ENCODE measurements at places on chromosomes 1 and 21.

- no peak for DNase-seq
Measured at GRCh38 chr1:150243003-150243402, 7.1 kb upstream of the ANP32E start.

DNA sequence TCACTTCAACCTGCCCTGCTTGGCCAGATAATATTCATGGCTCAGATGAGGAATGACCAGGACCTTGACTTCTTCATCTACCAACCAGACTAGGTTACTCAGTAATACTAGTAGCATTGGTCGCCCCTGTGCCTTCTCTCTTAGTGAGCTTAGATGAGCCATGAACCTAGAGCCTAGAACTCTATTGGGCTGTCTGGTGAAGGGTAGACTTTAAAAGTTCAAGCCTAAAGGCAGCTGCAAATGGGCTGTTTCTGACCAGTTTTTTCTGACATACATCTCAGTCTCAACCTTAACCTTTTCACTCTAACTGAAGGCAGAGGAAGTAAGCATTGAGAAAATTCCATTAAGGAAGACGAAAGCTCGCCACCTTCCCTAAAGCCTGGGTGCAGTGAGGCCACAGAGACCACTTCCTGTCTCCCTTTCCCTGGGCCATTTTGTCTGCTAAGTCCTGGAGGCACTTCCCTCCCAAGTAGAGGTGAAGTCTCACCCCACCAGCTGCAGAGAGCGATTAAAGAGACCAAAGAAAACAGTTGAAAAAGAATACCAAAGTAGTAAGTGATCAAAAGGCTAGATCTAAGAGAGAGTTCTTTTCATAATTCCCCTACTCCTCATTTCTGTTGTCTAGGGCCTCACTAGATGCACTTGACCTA is 53.3 kb downstream of the MTR start:
- no peak for DNase-seq

DNA sequence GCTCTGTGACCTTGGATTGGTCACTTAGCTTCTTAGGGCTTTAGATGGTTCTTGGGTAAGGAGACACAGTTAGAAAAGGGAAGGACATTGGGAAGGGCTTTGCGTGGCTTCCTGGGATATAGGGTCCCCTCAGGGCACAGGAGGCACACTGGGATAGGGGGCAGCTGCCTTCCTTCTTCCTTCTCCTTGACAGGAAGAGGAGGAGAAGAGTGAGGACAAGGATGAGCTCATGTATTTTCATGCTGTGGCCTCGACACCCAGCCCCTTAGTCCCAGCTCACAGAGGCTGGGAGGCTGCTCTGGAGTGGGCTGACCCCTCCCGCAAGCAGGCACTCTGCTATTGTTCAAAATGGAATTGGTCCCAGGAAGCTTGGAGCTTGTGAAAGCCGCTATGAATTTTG is 45.7 kb upstream of the POU3F1 start:
- DNase-seq: no peak

DNA sequence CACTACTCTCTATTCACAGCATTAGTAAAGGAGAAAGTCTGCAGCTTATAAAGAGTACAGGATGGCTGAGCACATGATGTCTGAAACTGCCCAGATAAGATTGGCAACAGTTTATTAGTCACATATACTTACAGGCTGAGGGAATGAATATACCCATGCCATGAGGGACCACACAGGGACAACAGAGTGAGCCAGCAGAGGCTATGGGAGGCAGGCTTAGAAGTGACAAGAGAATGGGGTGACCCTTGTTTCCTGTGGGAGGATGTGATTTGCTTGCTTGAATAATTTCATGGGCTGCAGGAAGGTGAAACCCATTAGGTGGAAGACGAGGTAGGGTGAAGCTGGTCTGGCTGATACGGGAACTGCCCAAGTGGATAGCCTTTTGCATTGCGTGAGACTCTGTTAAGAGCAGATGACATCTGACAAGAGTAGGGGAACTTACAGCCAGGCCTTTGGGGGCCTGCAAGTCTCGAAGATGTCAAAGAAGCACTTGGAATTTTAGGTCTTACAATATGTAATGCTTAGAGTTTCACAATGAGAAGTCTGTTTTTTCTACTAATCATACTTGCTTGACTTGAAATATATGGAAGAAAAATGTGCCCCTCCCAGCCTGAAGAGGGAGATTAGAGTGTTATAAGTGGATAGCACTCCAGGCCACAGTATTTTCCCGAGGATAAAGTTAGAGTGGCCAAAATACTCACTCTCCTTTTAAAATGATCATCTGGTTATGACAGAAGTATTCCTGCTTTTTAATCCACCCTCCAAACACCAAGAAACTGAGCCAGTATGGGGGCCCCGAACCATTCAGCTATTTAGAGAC is 34.6 kb upstream of the TNFSF4 start:
- DNase-seq: no peak

GRCh38 chr1:43042773-43043457 is 84.2 kb upstream of the SLC2A1 start:
- DNase-seq: no peak

DNA sequence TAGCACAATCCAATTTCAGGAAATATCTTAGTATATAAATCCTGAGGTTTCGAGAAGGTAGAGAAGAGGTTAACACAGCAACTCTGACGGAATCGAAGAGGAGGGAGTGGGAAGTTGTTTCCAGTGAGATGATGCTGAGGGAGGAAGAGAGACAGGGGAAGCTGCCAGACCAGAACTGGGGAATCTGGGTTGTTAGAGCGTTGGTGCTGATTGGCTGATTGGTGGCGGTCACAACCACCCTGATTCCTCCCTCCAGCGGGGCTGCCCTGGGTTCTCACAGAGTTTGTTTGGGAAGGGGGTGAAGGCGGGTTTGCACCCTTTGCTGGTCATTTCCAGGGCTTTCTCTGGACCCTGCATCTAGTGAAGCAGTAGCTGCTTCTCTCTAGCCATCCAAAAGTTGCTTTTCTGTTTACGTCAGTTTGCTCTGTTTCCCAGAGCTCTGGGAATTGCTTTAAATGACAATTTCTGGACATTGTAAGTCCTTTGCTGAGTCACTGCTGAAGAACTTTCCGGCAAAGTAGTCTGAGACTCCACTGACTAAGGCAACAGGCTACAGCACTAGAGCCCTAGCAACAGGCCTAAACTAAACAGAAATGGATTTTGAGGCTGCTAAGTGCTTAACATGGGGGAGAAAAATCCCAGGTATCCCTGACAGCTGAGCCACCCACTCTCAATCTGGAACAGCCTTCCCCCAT is 90.1 kb downstream of the TENT5C start:
- no peak for DNase-seq

DNA sequence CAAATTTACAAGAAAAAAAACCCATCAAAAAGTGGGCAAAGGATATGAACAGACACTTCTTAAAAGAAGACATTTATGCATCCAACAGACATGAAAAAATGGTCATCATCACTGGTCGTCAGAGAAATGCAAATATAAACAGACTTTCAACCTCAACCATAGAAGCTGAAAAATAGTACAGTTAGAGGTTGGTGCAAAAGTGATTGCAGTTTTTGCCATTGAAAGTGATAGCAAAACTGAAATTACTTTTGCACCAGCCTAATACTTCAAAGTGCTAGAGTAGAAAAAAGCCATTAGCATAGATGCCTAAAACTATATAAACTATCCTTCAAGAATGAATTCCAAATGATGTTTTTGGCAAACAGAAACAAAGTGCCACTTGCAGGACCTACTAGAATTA is 365.8 kb upstream of the DPYD start:
- DNase-seq: no peak

DNA sequence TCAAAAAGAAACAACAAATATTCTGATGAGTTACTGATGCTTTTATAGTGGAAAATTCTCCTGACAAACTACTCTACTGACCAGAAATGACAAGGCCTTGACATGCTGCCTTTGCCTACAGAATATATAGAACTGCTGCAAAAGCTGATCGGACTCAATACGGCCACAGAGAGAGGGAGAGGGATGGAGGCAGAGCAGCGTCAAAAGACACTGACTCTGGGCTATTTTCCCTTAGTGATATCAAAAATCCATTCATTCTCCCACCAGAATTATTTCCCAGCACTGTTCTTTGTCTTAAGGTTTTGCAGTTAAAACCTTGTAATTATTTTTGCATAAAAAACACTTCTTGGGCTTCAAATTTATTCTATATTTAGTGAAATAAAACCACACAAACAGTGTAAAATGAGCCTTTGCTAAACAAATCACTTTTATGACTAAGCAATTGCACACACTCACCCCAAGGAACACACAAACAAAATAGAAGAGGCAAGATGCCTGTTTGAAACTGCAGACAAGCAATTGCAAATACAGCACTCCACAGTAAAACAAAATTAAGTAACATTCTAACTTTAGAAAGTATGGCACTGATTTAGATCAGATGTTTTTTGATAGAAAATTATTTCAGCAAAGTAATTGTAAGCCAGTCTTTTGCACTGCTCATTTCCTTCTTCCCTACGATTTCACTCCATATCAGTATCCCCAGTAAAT is 1036.4 kb downstream of the ADGRL2 start:
- no peak for DNase-seq

GRCh38 chr21:16841975-16842695 is 670.7 kb upstream of the CXADR start:
- DNase-seq: no peak

DNA sequence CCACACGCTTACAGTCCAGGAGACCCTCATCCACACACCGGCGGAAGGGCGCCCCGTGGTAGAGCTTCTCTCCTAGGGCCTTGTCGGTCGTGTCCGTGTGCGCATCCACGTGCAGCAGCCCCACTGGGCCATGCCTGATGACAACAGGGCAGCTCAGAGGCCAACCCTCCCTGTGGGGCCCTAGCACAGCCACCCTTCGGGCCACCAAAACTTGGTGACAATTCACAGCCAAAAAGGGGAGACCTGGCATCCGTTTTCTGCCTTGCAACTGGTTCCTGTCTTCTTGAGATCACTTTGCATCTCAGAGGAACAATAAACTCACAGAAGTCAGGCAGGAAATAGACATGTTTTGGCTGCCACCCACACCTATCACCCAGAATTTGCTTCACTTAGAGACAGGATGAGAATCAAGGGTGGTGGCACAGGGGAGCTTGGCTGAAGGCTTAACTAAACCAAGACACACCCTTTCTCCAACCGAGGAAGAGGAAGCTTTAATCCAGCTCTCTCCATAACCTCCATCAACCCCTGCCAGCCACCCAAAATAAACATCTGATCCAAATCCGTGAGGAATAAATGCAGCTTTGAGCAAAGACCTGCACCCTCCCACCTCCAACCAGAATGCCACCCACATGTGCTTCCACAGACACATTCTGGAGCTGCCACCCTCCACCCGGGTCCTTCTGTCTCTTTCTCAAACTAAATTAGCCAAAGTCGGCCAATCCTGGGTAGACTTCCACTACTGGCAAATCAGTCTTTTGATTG is 5.7 kb downstream of the AGMAT start:
- no peak for DNase-seq

- DNase-seq: no peak
Measured at GRCh38 chr1:41715441-41716095, 203.2 kb downstream of the HIVEP3 start.

GRCh38 chr1:78591971-78592370 is 28.3 kb upstream of the IFI44L start:
- no peak for DNase-seq

GRCh38 chr1:11238311-11238710 is 24.0 kb downstream of the MTOR start:
- no peak for DNase-seq

DNA sequence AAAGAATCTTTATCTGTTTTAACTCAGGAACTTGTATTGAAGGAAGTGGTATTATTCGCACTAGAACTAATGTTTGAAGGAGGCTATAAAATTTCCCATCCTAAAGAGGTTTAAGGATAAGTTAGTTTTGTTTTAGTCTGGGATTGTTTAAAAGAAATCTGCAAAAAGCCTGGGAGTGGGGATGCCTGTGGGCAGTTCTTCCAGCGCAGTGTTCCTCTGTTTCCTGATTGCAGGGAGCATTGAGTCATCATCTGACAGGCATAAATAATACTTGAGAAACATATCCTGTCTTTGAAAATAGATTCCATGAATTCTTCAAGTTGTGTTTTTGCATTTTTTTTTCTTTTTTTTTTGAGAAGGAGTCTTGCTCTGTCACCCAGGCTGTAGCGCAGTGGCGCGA is 350.8 kb upstream of the PTBP2 start:
- peak; percentile 91 for DNase-seq

DNA sequence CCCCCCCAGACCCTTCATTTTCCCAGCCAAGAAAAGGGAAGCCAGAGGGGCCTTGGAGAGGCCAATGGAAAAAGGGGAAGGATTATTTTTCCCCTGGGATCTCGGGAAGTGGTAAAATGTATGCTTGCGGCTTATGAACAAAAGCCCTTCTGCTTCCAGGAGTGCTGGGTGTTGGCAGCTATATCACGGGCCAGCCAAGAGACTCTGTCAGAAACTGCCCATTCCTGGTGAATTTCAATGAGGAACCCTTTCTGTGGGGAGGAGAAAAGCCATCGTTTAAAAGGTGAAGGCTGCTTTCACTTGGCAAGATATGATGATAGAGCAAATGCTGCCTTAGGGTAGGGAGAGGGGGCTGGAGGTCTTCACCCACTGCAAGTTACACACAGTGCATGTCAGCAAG is 69.7 kb upstream of the ZC3H12A start:
- DNase-seq: no peak

- DNase-seq: no peak
Measured at GRCh38 chr1:198290089-198290683, 133.4 kb downstream of the NEK7 start.

GRCh38 chr1:91877574-91878208 is 8.3 kb downstream of the TGFBR3 start:
- peak; percentile 10 for DNase-seq

DNA sequence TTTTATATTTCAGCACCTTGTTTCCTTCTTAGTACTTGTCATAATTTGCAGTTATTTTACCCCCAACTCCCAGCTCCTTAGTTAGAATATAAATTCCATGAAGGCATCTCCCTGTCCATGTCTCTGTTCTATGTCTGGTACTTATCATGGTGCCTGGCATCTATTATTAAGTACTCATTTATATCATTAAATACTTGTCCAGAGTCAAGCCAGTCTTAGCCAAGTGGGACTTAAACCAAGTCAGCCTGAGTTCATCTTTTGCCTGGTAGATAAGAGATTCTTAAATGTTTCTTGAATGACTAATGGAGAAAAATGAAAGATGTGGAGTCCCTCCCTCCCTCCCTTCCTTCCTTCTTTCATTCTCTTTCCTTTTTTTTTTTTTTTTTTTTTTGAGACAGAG is 9.4 kb downstream of the SLC25A44 start:
- peak; percentile 82 for DNase-seq

- DNase-seq: no peak
Measured at GRCh38 chr21:32298658-32299081, at the start of gene MRAP. Gene MRAP (plus strand): TSS chr21:32298855. CDS start chr21:32298972, 117 bp downstream.

- DNase-seq: no peak
Measured at GRCh38 chr1:174028495-174028894, 6.3 kb upstream of the RC3H1 start.

- DNase-seq: no peak
Measured at GRCh38 chr1:213539464-213539863, 448.3 kb upstream of the PROX1 start.
